Kidney epithelial cell (primary cell): ENCODE measurements at places on chromosomes 4 and X. TPM values are rescaled to one million over a fixed set of nuclear protein-coding genes. Genes with fewer than 3 reads are reported as not detected.

DNA sequence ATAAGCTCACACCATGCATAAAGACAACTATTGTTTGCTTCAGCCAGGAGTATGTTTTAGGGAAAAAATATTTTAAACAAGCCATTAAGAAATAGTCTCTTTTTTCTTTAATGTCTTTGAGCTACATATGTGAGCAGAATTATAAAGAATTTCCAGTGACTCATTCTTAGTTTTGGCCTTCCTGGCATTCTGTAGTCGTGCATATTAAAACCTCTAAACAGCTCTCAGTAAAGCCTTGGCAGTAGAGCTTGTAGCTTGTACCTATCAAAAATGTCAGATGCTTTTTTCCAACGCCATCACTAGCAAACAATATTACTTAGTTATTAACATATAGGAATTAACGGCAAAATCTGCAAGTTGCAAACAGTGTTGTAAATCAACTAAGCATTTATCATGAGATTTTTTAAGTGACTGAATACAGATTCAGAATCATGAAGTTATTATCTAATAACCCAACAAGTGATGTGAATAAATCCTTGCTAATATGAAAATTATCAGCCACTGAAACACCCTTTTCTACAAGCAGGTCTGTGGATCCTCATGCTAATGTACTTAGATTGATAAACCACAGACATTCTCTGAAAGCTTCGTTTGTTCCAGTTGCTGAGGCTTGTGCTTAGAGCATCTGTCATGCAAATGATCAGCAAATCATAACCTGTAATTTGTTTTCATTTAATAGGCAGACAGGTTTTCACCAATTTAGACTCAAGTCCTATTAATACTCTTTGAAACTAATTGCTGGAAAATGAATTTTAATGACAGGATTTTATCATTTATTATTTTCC is 412.0 kb upstream of the ATOH1 start:
- no peak for DNase-seq

The CXCL9 gene
- total RNA-seq = not detected in 2 replicates

DNA sequence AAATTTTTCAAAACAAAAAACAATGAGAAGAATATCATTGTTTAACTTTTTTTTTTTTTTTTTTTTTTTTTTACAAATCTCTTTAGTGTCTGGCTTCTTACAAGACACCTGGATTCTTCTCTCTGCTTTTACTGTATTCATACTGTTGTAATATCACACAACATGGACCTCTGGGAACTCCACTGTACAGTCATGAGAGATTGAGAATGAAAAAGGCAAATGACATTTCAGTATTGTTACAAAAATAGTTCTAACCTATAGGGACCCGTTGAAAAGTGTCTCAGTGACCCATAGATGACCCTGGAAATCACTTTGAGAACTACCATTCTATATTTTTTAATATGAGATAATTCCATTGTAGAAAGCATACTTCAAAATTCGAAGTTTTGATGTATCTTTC is 124.4 kb downstream of the SLIT2 start:
- DNase-seq = no peak

- no peak for DNase-seq
These were observed 300.7 kb upstream of the BOD1L1 start for GRCh38 chr4:13928214-13928613.

The IKBKG gene
- total RNA-seq = 14.6 and 16.7 TPM in 2 replicates
